ENCODE measurements at places on chromosomes 4 and X. TPM values are rescaled to one million over a fixed set of nuclear protein-coding genes. Genes with fewer than 3 reads are reported as not detected.

SLC34A2 gene
- total RNA-seq: 2.8 TPM

DCAF12L1 gene
- 37.2 TPM for total RNA-seq

SLC6A14 gene
- total RNA-seq: not detected

MORC4 gene
- 46.0 TPM for total RNA-seq

OTC gene
- total RNA-seq: 0.39 TPM

PRIMPOL gene
- total RNA-seq: 17.6 TPM

ANKRD37 gene
- total RNA-seq: 12.7 TPM

PUDP gene
- total RNA-seq: 10.2 TPM

SLC9B1 gene
- 27.2 TPM for total RNA-seq

GRCh38 chr4:55012363-55013230, 112.8 kb downstream of the KDR start:
- H3K27ac ChIP-seq: no peak overlapping the region
- no peak for DNase-seq
- no peaks in the 10 kb centered on the region for H3K36me3 ChIP-seq
- H3K4me1 ChIP-seq: no peaks in the 10 kb centered on the region
- no peak overlapping the region for H3K4me3 ChIP-seq

GRCh38 chr4:48184882-48185281, 50.8 kb upstream of the TXK start:
- no peaks in the 10 kb centered on the region for H3K4me1 ChIP-seq
- no peaks in the 10 kb centered on the region for H3K36me3 ChIP-seq
- no peaks in the 10 kb centered on the region for H3K27me3 ChIP-seq
- no peak for DNase-seq
- no peak overlapping the region for H3K27ac ChIP-seq

- H3K4me3 ChIP-seq: no peak overlapping the region
- no peaks in the 10 kb centered on the region for H3K27me3 ChIP-seq
- no peaks in the 10 kb centered on the region for H3K36me3 ChIP-seq
- H3K4me1 ChIP-seq: no peaks in the 10 kb centered on the region
- no peak for DNase-seq
These were observed 103.3 kb upstream of the PCDH18 start for GRCh38 chr4:137635601-137636000.

DNA sequence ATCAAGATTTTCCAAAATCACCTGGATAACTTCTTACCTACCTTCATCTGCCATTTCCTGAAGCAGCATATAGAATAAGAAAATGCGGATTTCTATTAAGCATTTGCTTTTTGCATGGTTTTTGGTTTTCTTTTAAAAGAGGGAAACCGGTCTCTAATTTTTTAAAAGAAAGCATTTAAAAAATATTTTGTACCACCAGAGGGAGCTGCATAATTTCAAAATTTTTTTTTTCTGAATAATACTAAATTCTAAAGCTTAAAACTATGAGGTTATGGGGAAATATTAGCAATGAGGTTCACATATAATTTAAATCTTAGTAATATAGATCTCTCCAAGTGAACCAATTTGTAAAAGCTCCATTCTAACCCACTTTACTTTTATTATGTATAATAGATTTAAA, 137.7 kb upstream of the TENT5D start:
- H3K27me3 ChIP-seq: no peaks in the 10 kb centered on the region
- no peak overlapping the region for H3K27ac ChIP-seq
- no peaks in the 10 kb centered on the region for H3K36me3 ChIP-seq
- DNase-seq: no peak

DNA sequence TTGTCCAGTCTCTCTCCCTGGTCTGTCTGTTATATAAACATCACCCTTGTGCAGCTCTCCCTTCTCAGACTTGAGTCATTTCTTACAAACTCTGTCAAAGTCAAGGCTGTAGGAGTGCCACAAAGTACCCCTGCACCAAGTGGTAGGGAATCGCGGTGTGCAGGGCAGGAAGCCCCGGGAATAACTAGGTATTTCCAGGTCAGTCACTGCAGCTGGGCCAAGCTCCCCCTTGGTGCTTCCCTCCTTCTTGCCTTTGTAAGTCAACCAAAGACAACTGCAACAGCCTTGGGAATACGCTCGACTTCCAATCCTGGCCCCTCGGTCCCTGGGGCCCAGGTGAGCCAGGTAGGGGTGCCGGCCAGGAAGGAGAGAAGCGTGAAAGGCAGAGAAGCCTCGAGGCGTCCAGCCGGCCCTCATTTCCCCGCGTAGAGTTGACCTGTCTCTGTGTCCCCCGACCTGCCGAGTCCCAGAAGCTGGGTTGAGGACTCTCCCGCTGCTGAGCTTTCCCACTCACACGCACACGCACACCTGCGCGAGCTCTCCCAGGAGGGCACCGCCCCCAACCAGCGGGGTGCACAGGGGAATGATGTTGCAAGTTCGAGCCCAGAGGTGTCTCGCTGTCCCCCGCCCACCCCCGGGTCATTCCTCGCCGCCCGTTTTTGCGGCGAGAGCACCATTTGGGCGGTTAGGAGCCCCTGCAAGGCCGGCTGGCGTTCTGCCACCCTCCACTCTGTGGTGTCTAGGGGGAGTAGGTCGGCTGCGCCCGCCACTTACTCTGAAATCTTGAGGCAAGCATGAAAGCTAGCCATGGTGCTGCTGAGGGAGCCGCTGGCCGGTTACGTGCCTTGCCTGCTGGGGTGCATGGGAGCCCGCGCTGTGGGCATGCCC, 22.8 kb upstream of the KIAA1210 start:
- DNase-seq: no peak
- no peak overlapping the region for H3K27ac ChIP-seq
- H3K4me1 ChIP-seq: peaks cover 3% of the 10 kb centered on the region
- H3K36me3 ChIP-seq: no peaks in the 10 kb centered on the region
- H3K27me3 ChIP-seq: no peaks in the 10 kb centered on the region
- H3K4me3 ChIP-seq: no peak overlapping the region

GRCh38 chr4:159764343-159764952, 661.6 kb downstream of the RAPGEF2 start:
- no peak overlapping the region for H3K4me3 ChIP-seq
- H3K4me1 ChIP-seq: no peaks in the 10 kb centered on the region
- no peaks in the 10 kb centered on the region for H3K27me3 ChIP-seq
- H3K36me3 ChIP-seq: no peaks in the 10 kb centered on the region
- no peak overlapping the region for H3K27ac ChIP-seq

- H3K27ac ChIP-seq: no peak overlapping the region
- no peaks in the 10 kb centered on the region for H3K27me3 ChIP-seq
- H3K4me3 ChIP-seq: no peak overlapping the region
- H3K36me3 ChIP-seq: no peaks in the 10 kb centered on the region
These were observed 32.7 kb downstream of the ADGRG2 start for GRCh38 chrX:19089555-19090040.

DNA sequence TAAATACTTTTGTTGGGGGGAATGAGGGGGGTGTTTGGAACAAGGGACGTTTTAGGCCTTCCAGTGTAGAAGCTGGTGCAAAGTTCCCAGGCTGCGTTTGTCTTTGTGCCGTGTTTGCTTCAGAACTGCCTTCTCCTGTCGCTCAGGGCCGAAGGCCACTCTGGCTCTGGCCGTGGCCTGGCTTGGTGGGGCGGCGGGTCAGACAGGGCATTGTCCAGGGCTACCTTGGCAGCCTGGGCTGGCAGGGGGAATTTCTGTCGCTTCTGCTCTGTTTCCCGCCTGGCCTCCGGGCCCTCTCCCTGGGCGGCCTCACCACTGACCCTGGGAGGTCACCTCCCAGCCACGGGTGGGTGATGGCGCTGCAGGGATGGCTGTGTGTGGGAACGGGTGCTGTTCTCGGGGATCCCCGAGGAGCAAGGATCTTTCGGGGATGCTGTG, 140.0 kb downstream of the COL4A6 start:
- DNase-seq: no peak
- no peaks in the 10 kb centered on the region for H3K36me3 ChIP-seq
- H3K27ac ChIP-seq: no peak overlapping the region

DNA sequence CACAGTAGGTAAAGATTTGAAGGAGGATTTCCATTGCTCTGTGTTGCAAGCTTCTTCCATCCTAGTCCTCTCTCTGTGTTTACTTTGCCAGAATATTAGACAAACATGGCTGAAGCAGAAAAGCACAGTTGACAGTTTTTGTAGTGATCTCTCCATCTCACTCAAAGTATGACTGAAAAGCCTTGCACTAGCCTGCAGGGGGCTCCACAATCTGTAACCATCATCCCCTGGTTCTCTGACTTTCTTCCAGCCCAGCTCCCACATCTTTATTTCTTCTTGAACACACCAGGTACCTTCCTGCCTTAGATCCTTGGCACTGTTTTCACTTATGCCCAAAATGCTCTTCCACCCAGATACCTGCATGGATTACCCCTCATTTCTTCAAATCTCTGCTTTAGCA, 34.1 kb upstream of the HHIP start:
- no peaks in the 10 kb centered on the region for H3K4me1 ChIP-seq
- no peak overlapping the region for H3K27ac ChIP-seq
- no peak overlapping the region for H3K4me3 ChIP-seq
- no peaks in the 10 kb centered on the region for H3K27me3 ChIP-seq
- no peak for DNase-seq
- no peaks in the 10 kb centered on the region for H3K36me3 ChIP-seq

DNA sequence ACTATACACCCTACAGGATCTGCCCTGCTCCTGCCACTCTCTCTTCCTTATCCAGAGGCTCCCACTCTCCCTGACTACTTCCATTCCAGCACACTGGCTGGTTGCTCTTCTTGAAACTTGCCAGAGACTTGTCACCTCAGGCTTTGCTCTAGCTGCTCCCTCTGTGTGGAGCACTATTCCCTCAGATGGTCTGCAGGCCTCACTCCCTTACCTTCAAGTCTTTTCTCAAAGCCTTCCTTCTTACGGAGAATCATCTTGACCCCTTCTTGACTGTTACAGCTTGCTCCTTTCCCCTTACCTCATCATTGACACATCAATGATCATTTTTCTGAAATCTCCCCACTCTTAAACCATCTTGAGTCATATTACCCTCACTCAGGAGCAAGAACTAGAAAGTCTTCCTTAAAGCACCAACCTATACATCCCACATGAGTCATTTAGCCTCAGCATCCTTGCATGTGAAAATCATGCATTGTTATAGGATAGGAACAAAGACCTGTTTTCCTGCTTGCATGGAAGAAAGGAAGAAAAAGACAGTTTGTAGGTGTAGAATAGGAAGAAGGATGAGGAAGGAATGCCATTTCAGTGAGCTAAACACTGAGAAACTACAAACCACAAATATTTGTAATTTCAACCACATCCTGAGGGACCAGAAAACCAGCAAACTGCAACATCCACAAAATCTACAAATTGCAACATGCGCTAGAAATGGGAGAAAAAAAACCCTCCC, 55.7 kb downstream of the ANTXR2 start:
- no peaks in the 10 kb centered on the region for H3K27me3 ChIP-seq
- DNase-seq: no peak
- H3K36me3 ChIP-seq: no peaks in the 10 kb centered on the region
- no peak overlapping the region for H3K4me3 ChIP-seq

DNA sequence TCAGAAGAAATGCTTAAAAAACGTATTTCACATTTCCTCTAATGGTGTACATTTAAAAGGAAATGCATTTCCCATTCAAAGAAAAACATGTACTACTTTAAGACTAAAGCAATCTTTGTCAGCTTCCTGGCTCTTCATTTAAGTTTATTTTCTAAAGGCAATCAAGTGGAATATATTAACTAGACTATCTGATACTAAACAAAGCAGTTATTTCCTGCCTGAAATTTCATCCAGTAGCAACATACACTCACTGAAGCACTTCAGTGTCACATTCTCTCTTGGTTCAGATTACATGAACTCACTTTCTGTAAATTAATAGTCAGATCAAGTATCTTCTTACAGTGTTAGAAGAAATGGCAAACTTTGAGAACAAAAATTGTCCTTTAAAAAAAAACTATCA, 42.5 kb downstream of the LRBA start:
- H3K4me1 ChIP-seq: no peaks in the 10 kb centered on the region
- H3K27me3 ChIP-seq: no peaks in the 10 kb centered on the region
- no peak overlapping the region for H3K4me3 ChIP-seq
- no peak overlapping the region for H3K27ac ChIP-seq

DNA sequence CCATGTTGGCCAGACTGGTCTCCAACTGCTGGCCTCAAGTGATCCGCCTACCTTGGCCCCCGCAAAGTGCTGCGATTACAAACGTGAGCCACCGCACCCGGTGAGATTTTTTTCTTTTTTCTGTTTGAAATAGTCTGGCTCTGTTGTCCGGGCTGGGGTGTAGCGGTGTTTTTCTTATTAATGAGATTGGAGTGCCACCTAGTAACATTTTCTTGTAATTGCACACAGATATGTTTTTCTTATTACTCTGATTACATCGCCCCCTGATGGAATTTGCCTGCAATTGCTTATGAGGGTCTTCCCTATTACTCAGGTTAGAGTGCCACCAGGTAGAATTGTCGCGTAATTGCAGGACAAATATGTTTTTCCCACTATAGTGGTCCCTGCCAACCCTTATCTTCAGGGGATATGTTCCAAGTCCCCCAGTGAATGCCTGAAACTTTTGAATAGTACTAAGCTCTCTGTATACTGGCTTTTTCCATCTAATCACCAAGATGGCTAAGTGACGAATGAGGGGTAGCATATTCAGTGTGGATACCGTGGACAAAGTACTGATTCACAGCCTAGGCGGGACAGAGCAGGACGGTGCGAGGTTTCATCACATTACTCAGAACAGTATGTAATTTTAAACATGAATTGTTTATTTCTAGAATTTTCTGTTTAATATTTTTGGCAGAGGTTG, 8.6 kb upstream of the PDHA1 start:
- H3K27me3 ChIP-seq: no peaks in the 10 kb centered on the region
- H3K4me3 ChIP-seq: no peak overlapping the region
- no peaks in the 10 kb centered on the region for H3K36me3 ChIP-seq
- H3K27ac ChIP-seq: no peak overlapping the region
- H3K4me1 ChIP-seq: no peaks in the 10 kb centered on the region

DNA sequence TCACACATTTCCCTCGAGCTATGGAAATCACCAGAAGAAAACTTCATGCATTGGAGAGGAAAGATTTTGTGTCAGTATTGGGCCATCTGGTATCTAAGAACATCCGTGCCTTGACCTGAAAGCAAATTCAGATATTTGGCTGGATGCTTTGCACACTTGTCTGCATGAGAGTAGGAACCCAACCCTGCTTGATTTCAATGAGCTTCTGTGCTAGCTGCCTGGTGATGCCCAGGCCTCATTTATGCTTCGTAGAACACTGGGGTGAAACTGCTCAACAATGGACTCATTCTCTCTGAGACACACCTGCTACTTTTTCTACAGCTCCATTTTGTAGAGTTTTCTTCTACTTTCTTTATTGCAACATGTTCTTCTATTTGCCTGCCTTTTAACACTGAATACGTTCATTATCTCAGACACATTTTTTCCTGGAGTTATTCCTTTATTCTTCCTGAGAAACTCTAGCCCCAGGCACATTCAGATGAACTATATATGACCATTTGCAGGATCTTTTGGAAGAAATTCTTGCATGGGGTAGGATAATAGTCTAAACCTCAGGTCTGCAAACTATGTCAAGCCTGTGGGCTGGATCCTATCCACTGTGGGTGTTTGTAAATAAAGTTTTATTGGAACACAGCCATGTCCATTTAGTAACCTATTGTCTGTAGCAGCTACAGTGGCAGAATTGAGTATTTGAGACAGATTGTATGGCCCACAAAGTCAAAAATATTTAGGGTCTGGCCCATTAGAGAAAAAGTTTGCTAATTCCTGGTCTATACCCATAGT, 83.8 kb upstream of the CLCN4 start:
- H3K4me3 ChIP-seq: no peak overlapping the region
- no peaks in the 10 kb centered on the region for H3K36me3 ChIP-seq
- H3K27me3 ChIP-seq: no peaks in the 10 kb centered on the region
- no peaks in the 10 kb centered on the region for H3K4me1 ChIP-seq
- DNase-seq: no peak
